AG04450 (cell line): ENCODE measurements at places on chromosomes 2 and 18.
A peak's percentile ranks its signal among the peaks of the same experiment; 100 is the strongest.

- DNase-seq: no peak
Measured at GRCh38 chr2:191038241-191038725, 24.3 kb upstream of the STAT1 start.

GRCh38 chr2:11244091-11244826, 89.0 kb downstream of the SLC66A3 start:
- DNase-seq: no peak

DNA sequence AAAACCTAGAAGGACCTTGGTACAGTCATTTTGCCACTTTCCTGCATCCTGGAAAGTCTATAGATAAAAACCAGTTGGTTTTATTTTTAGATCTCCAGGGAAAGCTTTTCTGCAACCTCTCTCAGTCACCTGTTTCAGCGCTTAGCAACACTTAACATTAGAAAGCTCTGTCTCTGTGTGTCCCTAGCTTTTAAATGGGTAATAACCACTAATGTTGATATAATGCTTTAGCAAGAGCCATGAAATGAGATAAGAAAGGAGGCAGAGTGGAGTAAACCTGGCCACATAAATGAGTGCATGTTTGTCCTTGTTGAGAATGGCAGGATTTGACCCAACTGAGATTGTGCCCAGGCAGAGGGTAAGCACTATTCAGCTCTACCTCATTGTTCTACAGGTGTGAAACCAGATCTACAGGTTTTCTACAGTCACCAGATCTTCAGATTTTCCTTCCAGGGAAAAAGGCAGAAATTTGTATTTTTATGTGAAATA, 44.8 kb downstream of the MARCHF4 start:
- no peak for DNase-seq

DNA sequence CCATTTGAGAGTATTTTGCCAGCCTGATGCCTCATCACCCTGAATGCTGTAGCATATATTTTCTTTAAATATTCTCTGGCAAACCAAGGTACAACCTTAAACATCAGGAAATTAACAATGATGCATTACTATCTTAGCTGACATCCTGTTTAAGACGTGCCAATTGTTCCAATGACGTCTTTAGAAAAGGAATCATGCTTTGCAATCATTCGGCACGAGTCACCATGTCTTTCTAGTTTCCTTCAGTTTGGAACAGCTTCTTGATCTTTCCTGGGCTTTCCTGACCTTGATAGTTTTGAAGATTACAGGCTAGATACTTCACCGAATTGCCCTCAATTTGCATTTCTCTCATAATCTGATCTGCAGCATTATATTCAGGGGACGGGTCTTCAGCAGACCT, 88.2 kb upstream of the GLI2 start:
- DNase-seq: no peak

DNA sequence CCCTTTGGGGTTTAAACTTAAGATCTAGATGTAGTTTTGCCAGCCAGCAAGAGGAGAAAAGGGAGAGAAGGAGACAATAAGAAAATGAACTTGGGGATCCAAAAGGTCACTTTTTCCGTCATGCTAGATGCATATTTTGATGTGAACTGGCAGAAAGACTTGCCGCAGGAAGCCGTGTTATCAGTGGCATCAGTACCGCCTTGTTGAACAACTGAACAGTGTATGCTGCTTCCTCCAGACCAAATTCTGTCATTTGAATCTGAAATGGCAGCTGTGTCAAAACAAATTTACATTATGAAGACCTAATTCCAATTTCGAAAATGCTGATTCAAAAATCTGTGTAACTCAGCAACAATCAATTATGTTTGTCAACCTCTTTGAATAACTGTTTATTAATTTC, 42.1 kb downstream of the TMEM200C start:
- no peak for DNase-seq

DNA sequence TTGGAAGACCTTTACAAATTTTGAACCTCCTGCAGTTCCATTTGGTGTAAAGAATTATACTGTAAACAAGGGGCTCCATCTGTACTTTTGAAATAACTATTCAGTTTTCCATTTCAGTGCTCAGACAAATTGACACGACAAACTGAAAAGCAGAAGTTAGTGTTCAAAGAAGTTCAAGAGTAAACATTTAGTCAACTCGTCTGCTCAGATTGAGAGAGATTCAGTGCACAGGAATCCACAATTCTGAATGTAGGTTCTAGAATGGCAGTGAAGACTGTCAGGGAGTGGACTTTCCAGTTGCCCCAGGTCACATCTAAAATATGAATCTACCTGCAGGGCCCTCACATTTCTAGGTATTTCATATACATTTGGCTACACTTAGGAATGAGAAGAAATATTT, 322.3 kb upstream of the TCF4 start:
- no peak for DNase-seq

DNA sequence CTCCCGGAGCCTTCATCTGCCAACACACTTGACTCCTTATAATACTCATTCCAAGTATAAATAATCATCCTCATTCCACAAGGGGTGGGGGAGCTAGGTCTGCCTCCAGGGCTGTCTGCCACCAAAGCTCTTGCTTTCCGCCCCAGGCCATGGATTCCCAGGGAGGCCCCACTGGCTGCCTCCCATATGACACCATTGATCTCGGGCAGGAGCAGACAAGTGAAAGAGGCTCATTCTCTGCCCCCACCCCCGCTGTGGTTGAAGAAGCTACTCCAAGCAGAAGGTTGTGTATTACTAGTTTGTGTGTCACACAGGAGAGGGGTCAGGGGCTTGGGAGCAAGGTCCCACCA, 99.5 kb downstream of the MRO start:
- DNase-seq: no peak

DNA sequence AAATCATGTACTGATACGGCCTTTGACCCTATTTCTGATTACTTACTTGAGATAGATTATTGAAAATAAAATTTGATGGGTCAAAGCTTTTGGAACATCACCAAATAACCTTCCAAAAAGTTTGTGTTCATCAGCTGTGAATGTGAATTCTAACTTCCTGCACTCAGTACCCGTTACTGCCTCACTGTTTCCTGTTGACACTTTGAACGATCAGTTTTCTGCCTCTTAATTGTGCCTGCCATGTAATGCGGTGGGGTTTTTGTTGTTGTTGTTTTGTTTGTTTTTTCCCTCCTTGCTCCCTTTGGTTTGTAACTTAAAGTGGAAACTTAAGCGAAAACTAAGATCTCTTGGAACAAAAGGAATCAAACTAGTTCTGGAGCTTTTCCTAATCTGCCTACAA, 18.9 kb downstream of the ATG16L1 start:
- DNase-seq: no peak

GRCh38 chr2:29146197-29146596, 31.0 kb downstream of the CLIP4 start:
- no peak for DNase-seq

- DNase-seq: no peak
Measured at GRCh38 chr2:85766229-85766628, 12.4 kb downstream of the ATOH8 start.

GRCh38 chr2:109231996-109232705, 103.1 kb downstream of the SH3RF3 start:
- no peak for DNase-seq

DNA sequence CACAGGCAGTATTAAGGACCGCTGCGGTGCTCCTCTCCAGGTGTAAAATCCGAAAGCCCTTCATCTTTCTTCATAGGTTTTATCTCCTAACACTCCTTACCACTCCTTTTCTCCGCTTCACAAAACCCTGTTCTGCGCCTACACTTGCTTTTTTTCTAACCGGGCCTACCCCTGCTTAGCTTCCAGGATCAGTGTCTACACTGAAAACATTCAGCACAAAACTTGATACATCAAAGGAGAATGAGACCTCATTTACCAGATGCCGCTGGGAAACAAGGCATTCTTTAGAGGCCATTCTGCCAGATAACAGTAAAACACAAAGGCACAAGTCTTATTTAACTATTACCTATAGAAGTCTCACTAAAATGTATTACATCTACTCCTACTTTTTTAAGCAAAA, 13.1 kb downstream of the CHST10 start:
- no peak for DNase-seq

DNA sequence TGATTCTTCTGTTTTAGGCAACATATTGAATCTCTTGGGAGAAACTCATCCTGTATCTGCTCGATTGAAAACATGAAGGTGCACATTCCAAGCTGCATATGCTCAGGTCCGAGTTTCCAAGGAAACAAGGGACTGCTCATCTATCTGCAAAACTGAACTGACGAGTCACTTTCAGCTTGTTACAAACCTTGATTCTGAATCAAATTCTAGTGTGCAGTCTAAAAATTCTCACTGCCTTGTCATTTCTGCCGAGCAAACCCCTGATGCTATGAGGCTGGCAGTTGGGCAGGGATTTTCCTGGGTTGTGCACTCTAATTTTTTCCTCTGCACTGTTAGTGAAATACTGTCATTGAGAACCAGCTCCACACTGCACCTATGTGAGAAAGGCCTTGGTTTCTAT, 101.3 kb upstream of the ETAA1 start:
- DNase-seq: no peak

DNA sequence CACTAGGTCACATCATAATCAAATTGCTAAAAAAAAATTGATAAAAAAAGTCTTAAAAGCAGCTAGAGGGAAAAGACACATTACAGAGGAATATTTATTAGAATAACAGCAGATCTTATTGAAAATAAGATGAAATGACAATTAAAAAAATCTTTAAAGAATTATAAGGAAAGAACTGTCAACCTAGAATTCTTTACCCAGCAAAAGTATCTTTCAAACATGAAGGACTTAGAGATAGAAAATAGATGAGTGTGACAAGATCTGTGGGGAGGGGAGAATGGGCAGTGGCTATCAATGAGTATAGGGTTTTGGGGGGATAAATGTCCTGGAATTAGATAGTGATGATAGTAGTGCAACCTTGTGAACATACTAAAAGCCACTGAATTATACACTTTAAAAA, 26.5 kb upstream of the RNF103 start:
- DNase-seq: no peak

GRCh38 chr2:131431336-131431735, 44.6 kb upstream of the TUBA3D start:
- DNase-seq: no peak

GRCh38 chr2:53432936-53433335, 334.7 kb upstream of the CHAC2 start:
- DNase-seq: no peak

DNA sequence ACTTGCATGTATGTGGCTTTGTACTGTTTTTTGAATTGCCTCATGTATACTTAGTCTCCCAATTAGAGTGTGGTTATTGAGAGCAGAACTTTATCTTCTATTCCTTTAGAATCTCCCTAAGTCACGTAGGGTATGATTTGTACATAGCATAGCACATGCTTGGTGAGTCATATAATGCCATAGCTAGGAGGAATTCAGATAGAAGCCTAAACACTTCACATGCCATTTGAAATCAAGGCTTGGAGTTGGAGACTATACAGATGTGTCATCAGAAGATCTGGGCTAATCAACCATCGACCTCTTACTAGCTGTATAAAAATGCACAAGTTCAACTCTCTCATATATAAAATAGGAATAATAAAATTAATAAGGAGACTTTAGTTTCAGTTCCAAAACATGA, 222.6 kb upstream of the ST6GAL2 start:
- no peak for DNase-seq

DNA sequence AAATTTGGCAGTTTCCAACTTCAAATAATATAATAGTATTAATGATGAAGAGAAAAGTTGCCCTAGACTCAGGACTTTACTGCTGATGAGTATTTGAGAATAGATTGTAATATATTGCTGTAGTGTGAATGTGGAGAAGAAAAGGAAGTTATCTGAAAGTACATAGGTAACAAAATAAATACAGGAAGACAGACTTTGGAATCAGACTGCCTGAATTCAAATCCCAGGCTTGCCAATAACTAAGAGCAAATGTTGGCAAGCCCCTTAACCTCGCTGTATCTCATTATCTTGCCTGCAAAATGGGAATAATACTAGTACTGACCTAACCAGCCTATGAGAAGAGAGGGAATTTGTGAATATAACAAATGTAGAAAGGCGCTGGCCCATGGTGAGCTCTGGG, 765.2 kb upstream of the ID2 start:
- DNase-seq: no peak

DNA sequence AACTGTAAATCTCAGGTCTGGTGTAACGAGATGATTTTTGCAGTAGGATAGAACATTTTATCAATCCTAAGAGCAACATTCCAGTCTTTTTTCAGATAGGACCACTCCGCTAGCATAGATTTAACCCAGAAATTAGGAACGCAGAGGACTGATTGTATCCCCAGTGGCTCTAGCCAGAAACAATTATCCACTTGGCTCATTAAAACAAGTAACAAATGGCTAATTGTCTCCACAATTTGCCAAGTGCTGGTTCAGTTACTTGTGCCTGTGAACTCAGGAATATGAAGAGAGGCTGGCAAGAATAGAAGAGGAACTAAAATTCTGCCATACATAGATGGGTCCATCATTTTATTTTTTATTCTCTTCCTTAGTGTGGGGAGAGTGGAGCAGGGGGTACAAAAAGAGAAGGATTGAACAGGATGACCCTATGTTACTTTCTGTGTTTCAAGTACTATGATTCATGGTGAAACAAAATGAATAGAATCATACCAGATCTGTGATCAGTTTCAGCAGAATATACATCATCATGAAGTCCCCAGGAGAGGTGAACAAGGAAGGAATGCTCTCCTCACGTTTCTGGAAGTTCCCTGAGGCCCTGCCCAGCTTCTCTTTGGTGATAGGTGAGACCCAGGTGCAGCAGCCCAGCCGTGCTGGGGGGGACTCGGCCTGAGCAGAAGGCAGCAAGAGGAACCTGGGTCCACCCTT, 121.6 kb downstream of the ARL4C start:
- DNase-seq: no peak

GRCh38 chr2:226585130-226585561, 214.5 kb downstream of the IRS1 start:
- no peak for DNase-seq

DNA sequence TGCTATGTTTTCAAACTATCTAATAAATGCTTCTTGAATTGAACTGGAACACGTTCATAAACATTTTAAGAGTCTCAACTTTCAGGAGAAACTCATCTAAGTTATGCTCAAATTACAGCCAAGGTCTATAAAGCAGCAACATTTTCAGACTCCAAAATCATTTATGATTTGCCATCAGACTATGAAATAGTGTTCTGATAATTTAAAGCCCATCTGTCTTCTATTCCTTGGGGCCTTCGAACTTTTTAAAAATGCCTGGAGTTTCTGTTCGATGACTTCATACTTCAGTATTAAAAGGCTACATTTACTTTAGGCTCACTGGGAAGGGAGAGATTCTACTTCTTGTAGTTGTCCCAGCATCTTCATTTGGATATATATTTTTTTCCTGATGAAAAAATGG, 73.6 kb upstream of the NXPH2 start:
- DNase-seq: no peak

- no peak for DNase-seq
Measured at GRCh38 chr2:6290217-6291015, 575.3 kb downstream of the CMPK2 start.

DNA sequence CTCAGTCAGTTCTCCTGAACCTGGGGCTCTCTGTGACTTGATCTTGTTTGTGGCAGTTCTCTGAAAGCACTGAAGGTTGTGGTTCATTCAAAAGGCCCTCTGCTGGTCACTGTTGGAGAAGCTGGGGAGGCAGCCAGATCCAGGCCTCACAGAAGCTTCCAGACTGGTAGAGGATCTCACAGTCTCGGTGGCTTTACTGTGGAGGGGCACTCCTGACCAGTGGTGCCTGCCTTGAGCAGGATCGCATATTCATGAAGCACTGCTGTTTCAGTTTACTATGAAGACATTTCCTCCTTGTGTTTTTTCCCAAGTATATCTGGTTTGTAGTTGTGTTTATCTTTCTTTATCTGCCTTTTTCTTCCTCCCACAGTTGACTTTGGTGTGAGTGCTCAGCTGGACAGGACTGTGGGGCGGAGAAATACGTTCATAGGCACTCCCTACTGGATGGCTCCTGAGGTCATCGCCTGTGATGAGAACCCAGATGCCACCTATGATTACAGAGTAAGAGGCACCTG, 133.9 kb downstream of the MAP4K4 start:
- peak; percentile 37 for DNase-seq

- no peak for DNase-seq
Measured at GRCh38 chr2:11901351-11902069, 155.1 kb downstream of the LPIN1 start.
